ENCODE measurements at places on chromosomes 4 and X.

DNA sequence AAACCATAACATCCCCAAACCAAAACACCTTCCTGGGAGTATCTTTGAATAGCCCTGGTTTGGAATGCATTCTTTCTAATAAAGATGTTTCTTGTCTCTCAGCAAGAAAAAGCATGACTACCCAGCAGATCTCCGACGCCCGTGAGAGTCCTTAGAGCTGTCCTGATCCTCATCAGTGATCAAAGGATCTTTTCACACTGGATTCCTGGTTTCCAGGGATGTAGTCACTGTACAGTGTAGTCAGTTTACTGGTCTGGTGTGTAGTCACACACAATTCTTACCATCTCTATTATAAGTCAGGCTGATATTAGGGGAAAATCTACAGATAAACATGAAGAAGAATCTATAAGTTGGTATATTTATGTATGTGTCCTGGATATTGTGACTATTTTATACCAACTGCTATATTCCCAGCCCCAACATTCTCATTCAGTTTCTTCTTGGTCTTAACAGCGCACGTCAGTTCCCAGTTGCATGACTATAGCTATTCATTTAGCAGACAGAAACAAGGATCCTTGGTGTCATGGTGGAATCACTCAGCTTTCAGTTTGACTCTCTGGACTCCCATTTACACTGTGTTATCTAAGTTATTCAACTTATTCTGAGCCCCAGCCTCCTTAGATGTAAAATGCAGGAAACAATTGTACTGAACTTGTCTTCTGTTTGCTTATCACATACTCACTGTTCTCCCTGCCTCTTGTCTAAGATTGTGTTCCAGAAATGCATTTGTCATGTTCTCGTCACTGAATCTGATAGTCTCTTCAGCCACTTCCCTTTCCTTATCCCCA is 68.3 kb downstream of the SLIT2 start:
- DNase-seq: no peak

DNA sequence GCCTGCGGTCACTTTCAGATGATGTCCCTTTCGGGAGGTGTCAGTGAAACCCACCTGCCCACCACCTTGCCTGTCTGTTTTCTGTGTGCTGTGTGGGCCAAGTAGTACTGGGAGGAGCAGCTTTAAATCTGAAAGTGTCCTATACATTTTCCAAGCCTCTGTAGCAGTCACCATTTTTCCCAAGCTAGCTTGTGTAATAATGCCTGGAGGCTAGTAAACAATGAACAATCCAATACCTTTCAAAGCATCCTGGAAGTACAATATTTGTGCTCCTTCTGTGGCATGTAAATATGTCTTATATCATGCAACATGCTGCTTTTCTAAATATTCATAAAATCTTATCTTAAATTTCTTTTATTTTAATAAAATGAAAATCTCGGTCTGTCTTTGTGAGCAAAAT is 111.6 kb upstream of the C1GALT1C1 start:
- no peak for DNase-seq

DNA sequence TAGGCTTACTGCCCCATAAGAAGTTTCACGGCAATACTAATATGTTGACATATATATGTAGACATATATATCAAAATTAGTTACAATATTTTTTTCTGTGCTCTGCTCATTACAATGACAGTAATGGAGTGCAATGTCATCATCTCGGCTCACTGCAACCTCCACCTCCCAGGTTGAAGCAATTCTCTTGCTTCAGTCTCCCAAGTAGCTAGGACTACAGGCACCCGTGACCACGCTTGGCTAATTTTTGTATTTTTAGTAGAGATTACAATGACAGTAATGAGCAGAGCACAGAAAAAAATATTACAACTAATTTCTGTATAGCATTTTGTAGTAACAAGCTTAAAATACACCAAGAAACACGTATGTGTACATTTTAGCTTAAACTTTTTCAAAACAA is 7.6 kb downstream of the EIF4E start:
- DNase-seq: no peak

DNA sequence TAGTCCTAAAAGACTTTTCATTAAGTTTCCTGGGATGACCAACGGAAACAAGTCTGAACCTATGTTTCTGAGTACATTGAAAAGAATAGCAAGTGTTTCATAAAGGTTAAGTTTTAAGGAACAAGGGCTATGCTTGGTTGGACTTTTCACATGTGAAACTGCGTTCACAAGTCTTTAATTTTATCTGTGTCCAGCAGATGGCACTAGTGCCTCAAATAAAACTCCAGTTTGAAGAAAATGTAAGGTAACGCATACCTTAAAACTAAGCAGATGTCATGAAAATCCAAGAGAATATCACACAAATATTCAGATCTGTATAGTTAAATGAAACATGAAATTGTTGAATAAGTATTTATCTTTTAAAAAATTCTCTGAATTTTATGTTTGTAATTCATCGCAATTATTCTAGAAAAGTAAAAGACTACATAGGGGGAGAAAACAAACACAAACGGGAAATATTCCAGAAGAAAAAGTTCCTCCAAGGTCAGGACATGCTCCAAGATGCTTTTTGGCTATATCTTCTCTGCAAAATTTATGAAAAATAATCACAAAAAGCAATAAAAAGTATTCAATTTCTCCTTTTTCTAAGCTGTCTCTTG is 89.6 kb upstream of the MAD2L1 start:
- DNase-seq: no peak

DNA sequence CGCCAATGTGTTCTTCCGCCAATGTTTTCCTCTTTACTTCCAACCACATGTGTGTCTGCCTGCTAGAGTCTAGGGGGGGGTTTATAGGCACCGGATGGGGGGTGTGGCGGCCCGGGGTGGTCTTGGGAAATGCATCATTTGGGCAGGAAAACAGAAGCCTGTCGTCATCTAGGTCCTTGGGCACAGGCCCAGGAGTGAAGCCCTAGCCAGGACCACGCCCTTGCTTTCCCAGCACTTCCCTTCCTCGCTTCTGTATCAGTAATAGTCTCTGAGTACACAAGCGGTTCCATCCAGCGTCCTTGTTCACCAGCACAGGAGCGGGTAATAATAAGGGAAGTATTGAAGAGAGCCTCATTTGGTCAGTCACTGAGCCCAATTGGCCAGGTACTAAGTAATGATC is 74.5 kb downstream of the QDPR start:
- DNase-seq: no peak

GRCh38 chr4:145883101-145883694 is 55.4 kb downstream of the ZNF827 start:
- DNase-seq: no peak

DNA sequence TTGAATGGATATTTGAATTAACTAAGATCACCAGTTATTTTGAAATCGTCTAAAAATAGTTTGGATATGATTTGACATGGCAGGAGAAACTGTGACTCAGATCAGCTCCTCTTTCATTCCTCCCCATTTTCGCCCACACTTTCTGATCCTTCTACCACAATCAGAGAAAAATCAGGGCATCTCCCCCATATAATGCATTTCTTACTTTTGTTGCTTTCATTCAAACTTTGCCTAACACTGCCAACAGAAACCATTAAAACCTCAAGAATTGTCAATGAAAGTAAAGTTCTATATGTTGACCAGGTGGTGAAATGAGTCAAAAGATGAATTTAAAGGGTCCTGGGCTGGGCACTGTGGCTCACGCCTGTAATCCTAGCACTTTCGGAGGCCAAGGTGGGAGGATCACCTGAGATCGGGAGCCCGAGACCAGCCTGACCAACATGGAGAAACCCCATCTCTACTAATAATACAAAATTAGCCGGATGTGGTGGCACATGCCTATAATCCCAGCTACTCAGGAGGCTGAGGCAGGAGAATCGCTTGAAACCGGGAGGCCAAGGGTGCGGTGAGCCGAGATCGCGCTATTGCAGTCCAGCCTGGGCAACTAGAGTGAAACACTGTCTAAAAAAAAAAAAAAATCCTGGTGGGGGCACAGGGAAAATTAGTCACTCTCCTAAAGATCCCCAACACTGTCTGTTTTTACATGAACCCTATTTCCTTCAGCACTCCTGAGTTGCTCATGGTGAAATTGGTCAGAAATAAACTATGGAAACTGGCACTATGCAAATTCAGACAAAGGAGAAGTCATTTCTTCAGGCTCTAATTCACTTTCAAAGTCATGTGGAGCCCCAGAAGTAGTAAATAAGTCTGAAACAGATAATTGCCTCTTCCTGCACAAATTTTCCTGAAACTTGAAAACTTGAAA is 122.8 kb upstream of the NOCT start:
- no peak for DNase-seq

Measured in esophagus squamous epithelium (tissue), 5 donors.